Right lobe of liver (tissue), 6 donors: ENCODE measurements at places on chromosomes 6 and 20. TPM values are rescaled to one million over a fixed set of nuclear protein-coding genes. Genes with fewer than 3 reads are reported as not detected.
A peak's percentile ranks its signal among the peaks of the same experiment; 100 is the strongest.

- no peak for DNase-seq
Observed at GRCh38 chr6:143293523-143293922, 157.0 kb downstream of the ADAT2 start.

DNA sequence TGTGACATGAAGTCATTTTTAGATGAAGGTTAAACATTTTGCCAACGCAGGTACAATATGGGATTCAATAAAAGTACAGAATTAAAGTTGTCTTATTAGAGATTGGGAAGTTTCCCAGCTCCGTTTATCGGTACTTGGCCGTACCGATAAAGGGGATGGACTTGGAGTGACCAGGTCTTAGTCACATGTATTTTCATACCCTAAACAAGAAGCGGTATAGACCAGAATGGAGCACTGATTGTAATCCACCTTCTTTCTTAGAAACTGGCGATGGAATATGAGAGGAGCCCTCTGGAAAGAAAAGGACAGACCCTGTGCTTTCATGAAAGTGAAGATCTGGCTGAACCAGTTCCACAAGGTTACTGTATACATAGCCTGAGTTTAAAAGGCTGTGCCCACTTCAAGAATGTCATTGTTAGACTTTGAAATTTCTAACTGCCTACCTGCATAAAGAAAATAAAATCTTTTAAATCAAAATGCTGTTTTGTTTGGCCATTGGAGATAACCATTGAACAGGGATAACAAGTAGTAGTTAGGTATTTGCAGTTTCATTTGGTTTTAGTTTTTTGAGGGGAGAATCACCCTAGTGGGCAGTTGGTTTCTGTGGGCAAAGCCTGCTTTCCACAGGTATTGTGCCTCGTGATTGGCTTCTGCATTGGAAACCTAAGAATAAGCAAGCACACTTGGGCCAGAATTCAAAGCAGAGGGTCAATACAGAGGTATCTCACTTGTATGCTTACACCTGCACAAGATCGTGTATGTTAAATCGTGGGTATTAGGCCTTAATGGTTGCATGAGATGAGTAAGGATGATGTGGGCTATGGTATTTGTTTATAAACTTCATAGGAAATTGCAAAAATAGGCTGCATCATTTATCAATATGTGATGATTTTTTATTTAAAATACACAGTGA lies 11.2 kb upstream of the ZNFX1 start:
- DNase-seq = no peak

- no peak for DNase-seq
Observed at GRCh38 chr20:45088247-45088646, 12.7 kb downstream of the KCNS1 start.

The UBD gene
- total RNA-seq = 26.4 TPM

GRCh38 chr20:6074145-6074561 lies 20.3 kb upstream of the LRRN4 start:
- no peak for DNase-seq

GRCh38 chr6:85298553-85298952 lies 151.3 kb upstream of the NT5E start:
- DNase-seq = no peak

DNA sequence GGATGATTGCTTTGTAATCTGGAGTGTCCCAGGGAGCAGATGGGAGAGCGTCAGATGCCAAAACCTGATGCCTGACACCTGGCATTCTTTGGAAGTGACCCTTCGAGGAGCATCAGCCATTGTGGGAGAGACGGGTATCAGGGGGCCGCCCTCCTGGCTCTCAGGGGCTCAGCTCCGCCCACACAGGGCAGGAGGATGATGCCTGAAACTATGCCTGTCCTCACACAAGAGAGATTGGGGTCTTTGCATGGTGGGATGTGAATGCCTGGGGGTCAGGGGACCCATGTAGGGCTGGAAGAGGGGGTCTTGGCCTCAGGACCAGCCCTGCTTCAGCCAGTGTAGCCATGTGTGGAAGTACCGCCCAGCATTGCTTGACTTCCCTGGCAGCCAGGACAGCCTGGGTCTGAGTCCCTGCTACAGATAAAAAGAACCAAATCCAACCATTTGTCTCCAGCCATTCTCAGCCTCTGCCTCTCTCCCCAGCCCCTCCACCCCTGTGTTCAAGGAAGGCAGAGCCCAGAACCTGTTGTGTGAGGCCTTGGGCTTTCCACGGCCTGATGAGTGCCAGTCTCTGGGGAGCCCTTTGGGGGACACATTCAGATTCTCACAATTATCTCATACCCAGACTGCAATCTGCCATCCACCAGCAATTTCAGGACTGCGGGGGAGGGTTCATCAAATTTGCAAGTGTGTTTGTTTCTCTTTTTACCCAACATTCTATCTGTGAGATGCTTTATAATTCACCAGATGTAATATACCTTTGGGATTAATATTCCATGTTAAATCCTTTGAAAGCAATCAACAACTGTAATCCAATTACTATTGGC lies 371.2 kb downstream of the PREX1 start:
- no peak for DNase-seq

GRCh38 chr6:10555625-10556309 lies 34.6 kb downstream of the GCNT2 start:
- DNase-seq = peak; percentile 69

- no peak for DNase-seq
Observed at GRCh38 chr6:76166874-76167273, 94.4 kb upstream of the IMPG1 start.

GRCh38 chr6:160788806-160789205 lies 86.8 kb downstream of the PLG start:
- DNase-seq = no peak

The PSORS1C2 gene
- not detected for total RNA-seq

DNA sequence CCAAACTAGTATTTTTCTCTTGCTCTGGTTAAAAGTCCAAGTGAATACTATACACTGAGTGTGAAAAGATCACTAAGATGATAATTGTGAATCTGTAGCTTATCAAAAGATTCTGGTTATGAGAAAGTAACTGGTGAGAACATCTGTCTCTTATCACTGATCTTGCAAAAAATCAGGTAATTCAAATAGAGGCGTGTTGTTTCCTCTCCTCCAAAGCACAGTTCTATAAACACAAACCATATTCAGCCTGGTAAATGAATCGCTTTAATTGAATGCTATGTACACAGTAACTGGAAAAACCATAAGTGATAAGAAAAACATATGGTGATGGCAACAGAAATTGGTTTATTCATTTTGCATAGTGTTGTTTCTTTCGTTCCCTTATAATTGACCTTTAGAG lies 161.0 kb downstream of the RALGAPA2 start:
- DNase-seq = no peak

- DNase-seq = no peak
Observed at GRCh38 chr6:166162599-166163342, 4.9 kb downstream of the TBXT start.

The OR2H1 gene
- total RNA-seq = not detected

DNA sequence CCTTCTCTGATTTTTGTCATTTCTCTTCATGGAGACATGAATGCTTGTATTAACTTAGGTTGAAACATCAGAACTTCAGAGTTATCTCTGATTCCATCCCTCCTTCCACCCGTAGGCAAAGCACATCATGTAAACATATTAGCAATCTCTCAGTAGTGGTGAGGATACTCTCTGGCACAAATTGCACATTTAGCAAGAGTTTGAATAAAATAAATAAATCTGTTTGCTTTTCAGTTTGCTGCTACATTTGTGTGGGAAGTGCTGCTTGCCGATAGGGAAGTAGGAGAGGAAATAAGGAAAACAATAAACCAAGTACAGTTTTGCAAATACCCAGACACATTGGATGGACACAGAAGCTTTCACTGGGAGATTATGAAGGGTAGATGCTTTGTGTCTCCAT lies 359.0 kb downstream of the BCKDHB start:
- no peak for DNase-seq

The SPAG4 gene
- 3.2 TPM for total RNA-seq

DNA sequence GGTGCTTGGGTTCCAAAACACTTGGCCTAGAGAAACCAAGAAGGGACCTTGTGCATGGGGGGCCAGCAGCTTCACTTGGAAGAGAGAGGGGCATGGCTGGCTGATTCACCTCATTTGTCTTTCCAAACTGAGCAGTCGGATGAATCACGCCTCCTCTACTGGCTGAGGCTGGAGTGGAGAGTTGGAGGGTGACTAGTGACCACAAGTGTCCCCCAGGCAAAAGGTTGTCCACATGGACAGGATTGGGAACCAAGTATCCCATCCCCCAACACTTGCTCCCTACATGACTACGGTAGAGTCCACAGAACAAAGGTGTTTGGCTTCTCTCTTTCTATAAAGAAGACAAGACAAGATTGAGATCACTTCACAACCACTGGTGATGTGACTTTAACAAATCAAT lies 875.6 kb downstream of the QKI start:
- no peak for DNase-seq

The ZNF322 gene
- total RNA-seq = 8.7 TPM

DNA sequence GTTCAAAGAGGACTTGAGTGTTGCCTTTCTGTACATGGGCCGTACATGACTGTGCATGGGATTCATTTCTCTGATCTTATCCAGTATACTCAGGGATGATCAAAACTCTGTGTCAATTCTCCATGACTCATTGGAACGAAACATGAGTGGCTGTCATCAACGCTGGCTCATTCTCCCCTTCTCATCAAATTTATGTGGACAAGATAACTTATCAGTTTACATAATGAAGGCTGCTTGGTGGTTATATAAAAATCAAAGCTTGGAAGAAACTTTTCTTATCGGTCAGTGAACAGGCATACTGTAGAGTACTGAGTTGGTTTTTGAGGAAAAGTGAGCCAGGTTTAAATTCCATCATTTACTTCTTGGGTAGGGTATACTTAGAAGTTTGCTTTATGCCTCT lies 24.9 kb downstream of the CRISP1 start:
- no peak for DNase-seq

DNA sequence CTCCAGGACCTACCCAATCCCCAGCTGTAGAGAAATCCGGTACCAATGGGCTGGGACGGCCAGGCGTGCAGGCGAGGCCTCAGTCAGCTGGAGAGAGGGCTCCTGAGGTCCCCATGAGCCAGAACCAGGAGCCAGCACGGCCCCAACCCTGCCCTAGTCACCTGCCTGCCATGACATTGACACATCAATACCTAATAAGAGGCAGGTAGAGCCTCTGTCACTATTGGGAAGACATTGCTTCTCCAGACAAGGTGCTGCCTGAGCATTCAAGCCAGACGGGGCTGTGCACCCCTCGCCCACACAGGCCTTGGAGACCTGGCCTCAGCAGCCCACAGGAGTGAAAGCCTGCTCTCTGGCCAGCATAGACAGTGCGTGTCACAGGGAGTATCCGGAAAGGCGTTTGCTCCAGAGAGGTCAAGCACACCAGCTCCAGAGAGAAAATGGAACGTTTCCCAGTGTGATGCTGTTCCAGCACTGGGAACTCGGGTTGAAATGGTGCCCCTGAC lies 3.5 kb downstream of the DLL1 start:
- no peak for DNase-seq

GRCh38 chr6:72653026-72653425 lies 31.2 kb downstream of the KCNQ5 start:
- no peak for DNase-seq

DNA sequence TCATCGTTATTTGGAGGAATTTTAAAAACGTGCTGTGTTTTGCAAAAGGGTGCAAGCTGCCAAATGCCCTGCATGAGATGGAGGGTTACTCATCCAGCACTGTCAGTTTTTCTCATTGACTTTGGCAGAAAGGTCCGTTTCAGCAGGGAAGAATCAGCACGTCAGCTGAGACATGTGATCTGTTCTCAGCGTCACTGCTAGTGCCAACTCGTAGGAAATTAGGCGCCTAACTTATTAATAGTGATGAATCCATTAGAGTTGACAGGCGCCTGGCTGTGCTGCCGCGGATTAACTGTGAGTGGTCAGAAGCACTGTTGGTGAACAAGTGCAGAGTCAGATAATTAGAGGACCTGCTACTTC lies 175.5 kb upstream of the FOXQ1 start:
- peak; percentile 43 for DNase-seq

DNA sequence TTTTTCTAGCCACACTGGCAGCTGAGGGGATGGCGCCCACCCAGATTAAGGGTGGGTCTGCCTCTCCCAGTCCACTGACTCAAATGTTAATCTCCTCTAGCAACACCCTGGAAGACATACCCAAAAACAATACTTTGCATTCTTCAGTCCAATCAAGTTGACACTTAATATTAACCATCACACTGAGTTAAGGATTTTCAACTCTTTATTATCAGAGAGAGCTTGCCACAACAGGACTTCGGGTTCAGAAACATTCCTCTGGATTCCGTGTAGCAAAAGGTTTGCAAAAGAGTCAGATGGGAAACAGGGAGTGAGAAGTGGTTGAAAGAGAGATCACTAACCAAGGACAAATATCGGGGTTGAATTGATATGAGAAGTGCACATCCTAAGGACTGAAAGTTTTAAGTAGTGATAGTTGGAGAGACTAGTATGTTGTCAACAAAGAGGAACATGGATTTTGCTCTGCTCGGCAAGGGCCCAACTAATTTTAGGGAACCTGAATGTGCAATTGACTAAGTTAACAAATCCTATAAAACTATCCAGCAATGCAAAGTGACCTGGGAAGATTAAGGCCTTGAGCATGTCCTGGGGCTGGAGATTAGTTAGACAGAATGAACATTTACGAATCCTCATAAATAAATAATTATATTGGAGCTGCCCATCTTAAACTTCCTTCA lies 137.0 kb upstream of the TENT5A start:
- no peak for DNase-seq

- DNase-seq = no peak
Observed at GRCh38 chr6:74259981-74260380, 564.0 kb downstream of the CD109 start.

- DNase-seq = no peak
Observed at GRCh38 chr6:43829470-43829869, 59.5 kb downstream of the VEGFA start.

The TINAG gene
- not detected for total RNA-seq

- DNase-seq = no peak
Observed at GRCh38 chr6:46757214-46757596, 10.5 kb downstream of the ANKRD66 start.

DNA sequence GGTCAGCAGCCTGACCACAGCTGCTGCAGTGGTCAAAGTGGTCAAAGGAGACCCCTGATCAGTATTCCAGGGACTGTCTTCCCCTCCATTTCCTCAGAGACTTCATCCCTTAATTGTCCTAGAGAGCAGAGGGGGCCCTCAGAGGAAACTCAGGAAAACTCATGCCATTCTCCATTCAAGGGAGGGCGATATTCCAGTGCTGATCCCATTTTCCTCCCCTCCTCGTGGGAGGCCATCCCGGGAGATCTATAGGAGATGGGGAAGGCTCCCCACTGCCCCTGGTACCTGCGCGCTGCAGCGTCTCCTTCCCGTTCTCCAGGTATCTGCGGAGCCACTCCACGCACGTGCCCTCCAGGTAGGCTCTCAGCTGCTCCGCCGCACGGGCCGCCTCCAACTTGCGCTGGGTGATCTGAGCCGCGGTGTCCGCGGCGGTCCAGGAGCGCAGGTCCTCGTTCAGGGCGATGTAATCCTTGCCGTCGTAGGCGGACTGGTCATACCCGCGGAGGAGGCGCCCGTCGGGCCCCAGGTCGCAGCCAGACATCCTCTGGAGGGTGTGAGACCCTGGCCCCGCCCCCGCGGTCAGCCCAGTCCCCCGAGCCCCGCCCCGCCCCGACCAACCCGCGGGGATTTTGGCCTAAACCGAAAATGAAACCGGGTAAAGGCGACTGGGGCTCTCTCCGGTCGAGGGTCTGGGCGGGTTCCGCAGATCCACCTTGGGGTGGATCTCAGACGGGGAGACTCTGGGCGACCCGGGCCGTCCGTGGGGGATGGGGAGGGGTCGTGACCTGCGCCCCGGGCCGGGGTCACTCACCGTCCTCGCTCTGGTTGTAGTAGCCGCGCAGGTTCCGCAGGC lies 878 bp downstream of the HLA-C start:
- peak; percentile 83 for DNase-seq

GRCh38 chr6:140175486-140175885 lies 801.0 kb upstream of the CITED2 start:
- no peak for DNase-seq

The AVP gene
- 0.74 TPM for total RNA-seq
